T-cell (primary cell): ENCODE measurements at places on chromosomes 5 and 9. TPM values are rescaled to one million over a fixed set of nuclear protein-coding genes. Genes with fewer than 3 reads are reported as not detected.

The SLC36A2 gene
- total RNA-seq = not detected

The TDRD7 gene
- 10.6 TPM for total RNA-seq

The ZFP2 gene
- 1.3 TPM for total RNA-seq

The DNAH5 gene
- total RNA-seq = not detected

GRCh38 chr5:16482891-16483290, 17.3 kb upstream of the ZNF622 start:
- H3K27me3 ChIP-seq = no peaks in the 10 kb centered on the region
- H3K4me3 ChIP-seq = no peak overlapping the region
- DNase-seq = no peak
- H3K36me3 ChIP-seq = no peaks in the 10 kb centered on the region
- H3K4me1 ChIP-seq = no peaks in the 10 kb centered on the region

- no peaks in the 10 kb centered on the region for H3K4me1 ChIP-seq
- peaks cover 5% of the 10 kb centered on the region for H3K36me3 ChIP-seq
- DNase-seq = no peak
Measured at GRCh38 chr5:78127875-78128274, 166.6 kb downstream of the AP3B1 start.

DNA sequence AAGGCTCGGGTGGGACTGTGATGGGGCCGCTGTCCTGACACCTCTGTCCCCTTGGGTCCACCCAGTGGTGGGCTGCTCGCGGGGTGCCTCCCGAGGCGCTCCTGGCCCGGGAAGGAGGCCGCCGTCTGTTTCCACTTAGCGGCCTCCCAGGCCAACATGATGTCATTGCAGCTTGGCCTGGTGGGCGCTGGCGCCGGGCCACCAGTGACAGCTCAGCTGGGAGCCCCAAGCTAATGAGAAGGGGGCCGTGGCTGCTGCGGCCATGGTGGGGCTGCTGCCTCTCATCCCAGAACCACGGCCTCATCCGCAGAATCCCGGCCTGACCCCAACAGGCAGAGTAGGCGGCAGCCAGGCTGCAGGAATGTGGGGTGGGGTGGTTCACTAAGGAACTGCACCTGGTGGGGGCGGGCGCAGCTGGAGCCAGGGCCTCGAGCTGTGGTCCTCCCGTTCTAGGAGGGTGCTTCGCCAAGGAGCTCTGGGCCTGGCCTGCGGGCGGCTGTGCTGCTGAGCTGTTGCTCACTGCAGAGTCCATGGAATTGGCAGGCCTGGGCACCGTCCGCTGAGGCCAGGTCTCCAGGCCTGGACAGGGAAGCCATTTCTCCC, 123.5 kb upstream of the COL5A1 start:
- no peak overlapping the region for H3K4me3 ChIP-seq
- no peaks in the 10 kb centered on the region for H3K36me3 ChIP-seq
- H3K27ac ChIP-seq = no peak overlapping the region
- DNase-seq = no peak

GRCh38 chr5:77139001-77139400, 51.9 kb upstream of the ZBED3 start:
- H3K27me3 ChIP-seq = no peaks in the 10 kb centered on the region
- no peaks in the 10 kb centered on the region for H3K4me1 ChIP-seq
- no peaks in the 10 kb centered on the region for H3K36me3 ChIP-seq
- no peak for DNase-seq

DNA sequence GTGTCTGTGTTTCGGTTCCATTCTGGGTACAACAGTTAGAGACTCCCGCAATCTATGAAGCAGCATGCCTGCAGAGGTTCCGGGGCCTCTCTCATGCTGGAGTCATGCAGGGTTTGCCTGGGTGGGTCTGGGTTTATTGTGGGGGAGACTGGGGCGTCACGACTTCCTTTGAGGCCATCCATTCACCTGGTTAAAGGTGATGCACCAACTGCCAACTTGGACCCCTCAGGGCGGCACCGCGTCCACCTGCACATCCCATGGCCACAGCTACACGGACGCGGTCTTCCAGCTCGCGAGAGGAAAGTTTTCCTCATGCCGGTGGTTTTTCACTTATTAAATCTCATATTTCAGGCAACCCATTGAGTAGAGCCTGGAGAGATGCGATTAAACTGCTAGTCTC, 30.9 kb upstream of the IRX4 start:
- H3K36me3 ChIP-seq = no peaks in the 10 kb centered on the region
- H3K4me3 ChIP-seq = no peak overlapping the region
- DNase-seq = no peak
- no peaks in the 10 kb centered on the region for H3K4me1 ChIP-seq
- peaks cover 30% of the 10 kb centered on the region for H3K27me3 ChIP-seq
- H3K27ac ChIP-seq = no peak overlapping the region
